ENCODE measurements at places on chromosomes 16 and 17.

GRCh38 chr17:61514491-61514890, 62.3 kb downstream of the TBX4 start:
- no peak for DNase-seq

GRCh38 chr16:49179714-49180330, 101.8 kb downstream of the CBLN1 start:
- no peak for DNase-seq

GRCh38 chr17:74353446-74354060, 8.1 kb downstream of the BTBD17 start:
- no peak for DNase-seq

GRCh38 chr16:17641990-17642389, 171.2 kb upstream of the XYLT1 start:
- no peak for DNase-seq

DNA sequence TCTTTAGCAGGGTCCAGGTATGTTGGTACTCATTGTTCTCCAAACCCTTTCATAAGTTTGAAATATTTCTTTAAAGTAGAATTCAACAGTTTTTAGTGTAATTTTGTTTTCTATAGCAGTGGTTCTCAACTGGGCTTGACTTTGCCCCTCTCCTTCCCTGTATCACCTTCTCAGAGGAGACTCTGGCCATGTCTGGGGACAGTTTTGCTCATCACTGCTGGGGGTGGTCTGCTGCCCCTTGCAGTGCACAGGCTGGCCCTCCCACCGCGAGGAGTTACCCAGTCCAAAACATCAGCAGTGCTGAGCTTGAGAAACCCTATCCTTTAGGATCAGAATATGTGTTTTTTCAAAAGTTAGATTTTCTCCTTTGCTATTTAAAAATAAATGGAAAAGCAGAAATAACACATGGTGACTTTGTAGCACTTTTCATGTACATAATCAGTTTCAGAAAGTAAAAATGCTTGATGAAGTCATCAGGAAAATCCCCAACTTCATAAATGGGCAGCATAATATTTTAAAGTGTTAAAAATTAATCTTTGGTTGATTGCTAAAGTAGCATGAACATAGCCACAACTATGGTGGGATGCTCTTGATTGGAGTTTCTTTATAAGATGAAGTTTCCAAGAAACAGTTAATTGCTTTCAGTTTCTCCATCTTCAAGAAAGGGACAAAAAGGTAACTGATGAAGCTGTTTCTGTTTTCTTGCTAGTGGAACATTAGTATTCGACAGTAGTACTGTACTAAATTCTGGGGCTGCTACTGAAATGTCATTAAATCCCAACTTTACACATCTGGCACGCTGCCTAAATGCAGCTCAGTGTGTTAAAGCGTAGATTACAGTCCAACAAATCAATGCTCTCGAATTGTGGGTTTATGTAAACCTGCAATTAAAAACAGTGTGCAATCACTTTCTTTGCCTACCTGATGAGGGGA, 70.3 kb downstream of the NETO2 start:
- DNase-seq: no peak

- DNase-seq: no peak
These were observed 54.5 kb upstream of the ADORA2B start for GRCh38 chr17:15890279-15890892.
